ENCODE measurements at places on chromosomes 1 and 21.

DNA sequence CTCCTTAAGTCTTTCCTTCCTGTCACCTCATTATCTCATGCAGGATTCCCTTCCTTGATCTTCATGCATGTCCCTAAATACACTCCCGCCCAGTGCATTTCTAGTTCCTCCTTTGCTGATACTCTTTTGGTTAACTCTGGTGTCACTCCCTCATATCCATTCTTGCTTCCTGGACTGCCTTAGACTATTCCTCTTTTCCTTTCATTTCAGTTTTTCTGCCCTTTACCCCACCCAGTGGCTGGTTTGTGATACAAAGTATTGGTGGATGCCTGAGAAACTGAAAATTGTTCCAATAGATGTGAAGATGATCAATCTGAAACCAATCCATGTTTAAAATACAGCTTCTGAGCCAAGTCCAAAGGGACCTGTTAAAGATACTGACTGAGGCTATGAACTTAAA is 553.8 kb upstream of the CAMK1G start:
- DNase-seq, result peak; percentile 17

DNA sequence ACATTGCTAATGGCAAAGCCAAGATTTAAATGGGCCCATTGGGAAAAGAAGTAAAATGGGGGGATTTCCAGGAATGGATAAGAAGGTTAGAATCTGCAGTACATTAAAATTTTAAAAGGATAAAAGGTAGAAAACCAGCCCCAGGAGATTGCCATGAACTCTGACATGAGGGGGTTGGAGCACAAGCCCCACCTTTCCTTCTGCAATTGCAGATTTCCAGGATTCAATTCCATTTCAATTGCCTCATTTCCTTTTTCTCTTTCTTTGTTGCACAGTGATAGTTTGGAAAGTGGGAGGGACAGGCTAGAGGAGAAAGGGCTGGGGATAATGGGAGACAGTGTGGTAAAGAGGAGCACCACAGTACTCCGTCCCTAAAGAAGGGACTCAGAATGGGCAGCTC is 238.5 kb upstream of the RAB4A start:
- no peak for DNase-seq

- peak; percentile 2 for DNase-seq
Measured at GRCh38 chr21:10425856-10426255, 95.5 kb upstream of the TPTE start.

DNA sequence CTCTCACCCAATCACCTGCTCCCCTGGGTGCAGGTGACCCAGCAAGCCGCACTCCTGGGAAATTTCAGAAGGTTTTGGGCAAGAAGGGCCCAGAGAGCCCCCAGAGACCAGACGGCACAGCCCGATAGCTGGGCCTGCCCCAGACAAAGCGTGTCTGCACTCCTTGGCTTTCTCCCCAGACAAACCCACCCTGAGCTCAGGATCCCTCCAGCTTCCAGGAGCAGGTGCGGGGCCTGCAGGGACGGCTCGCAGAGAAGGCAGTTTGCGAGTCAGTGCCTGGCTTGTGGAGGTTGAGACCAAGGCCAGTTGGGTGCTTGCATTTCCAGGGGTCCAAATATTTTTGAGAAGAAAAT is 6.7 kb downstream of the PDE9A start:
- DNase-seq, result no peak

GRCh38 chr1:229859026-229859425 is 208.0 kb upstream of the GALNT2 start:
- DNase-seq, result no peak

GRCh38 chr1:155051777-155052398 is 772 bp downstream of the ADAM15 start:
- peak; percentile 54 for DNase-seq

DNA sequence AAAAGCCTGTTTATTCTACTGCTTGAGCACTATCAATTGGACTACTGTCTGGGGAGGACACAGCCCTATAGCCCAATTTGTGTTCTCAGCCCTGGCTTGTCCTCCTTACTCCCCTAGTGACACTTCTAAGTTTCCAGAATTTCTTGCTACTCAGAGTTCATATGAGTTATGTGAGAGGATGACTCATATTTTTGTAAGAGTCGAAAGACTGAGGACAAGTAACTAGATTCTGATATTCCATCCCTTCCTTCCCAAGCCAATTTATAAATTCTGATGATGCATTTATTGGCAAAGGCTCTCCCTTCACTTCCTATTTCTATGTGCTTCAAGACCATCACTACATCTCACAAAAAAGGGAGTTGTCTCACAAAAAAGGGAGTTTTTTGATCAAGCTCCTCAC is 422.2 kb upstream of the DEPDC1 start:
- no peak for DNase-seq

- DNase-seq, result no peak
Measured at GRCh38 chr21:44482581-44483287, 27.4 kb downstream of the LRRC3 start.

- peak; percentile 90 for DNase-seq
Measured at GRCh38 chr1:65395887-65396612, 24.4 kb upstream of the LEPR start.

GRCh38 chr1:216822480-216822879 is 99.3 kb upstream of the ESRRG start:
- no peak for DNase-seq

- DNase-seq, result no peak
Measured at GRCh38 chr1:38785285-38786039, 74.1 kb downstream of the RRAGC start.

DNA sequence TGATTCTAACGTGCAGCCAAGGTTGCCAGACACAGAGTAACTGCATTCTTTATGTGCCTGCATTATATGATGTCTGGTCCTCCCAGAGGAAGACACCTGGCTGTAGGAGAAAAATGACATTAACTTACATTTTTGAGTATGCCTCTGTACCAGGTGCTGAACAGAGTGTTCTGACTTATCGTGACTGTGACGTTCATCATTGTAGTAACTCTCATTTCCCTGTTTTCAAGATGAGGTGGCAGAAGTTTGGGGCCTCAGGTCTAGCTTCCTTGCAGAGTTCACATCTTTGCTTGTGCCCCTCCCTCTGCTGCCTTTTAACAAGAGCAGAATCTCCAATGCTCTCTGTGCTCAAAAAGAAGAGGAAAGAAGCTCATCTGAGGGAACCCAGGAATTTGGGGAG is 488.0 kb downstream of the AJAP1 start:
- no peak for DNase-seq

- no peak for DNase-seq
Measured at GRCh38 chr1:226329237-226329636, 20.3 kb upstream of the LIN9 start.

GRCh38 chr1:175499595-175500382 is 243.6 kb downstream of the TNR start:
- no peak for DNase-seq

- peak; percentile 94 for DNase-seq
Measured at GRCh38 chr1:26302733-26303405, 3.6 kb downstream of the UBXN11 start.

GRCh38 chr1:86356247-86356646 is 39.9 kb downstream of the ODF2L start:
- DNase-seq, result no peak

- no peak for DNase-seq
Measured at GRCh38 chr21:34609244-34609932, 5.5 kb downstream of the RCAN1 start.

DNA sequence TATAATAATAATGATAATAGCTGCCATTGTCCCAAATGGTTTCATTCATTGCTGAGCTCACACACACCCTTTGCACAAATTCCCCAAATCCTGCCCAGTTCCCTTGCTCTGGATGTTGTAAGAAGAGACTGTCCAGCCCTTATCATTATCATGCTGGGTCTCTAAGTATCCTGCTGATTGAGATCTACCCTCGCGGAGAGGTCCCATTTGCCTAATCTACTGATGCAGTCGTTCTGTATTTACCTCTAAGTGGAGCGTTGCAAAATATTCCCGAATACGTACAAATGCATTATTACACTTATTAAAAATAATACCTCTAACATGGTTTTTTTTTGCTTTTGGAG is 51.2 kb downstream of the TNFRSF8 start:
- no peak for DNase-seq

DNA sequence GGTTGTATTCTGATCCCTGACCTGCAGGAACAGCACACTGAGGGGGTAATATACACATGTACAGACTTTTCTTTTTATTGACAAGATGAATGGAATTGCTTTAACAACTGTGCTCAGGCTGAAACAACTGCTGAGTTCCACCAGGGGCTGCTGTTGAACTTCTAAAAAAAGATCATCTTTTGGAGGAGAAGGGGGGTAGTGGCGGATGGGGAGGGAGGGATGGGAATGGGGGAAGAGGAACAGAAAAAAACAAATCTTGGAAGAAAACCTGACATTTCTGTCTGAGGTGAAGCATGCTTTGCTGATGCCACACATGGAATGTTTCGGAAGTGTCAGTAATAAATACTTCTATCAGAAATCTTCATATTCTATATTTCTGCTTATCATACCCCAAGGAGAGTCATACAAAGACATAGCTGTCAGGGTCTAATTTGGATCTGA is 75.0 kb downstream of the RWDD3 start:
- DNase-seq, result peak; percentile 18

- DNase-seq, result no peak
Measured at GRCh38 chr1:197994907-197995407, 77.8 kb downstream of the LHX9 start.

DNA sequence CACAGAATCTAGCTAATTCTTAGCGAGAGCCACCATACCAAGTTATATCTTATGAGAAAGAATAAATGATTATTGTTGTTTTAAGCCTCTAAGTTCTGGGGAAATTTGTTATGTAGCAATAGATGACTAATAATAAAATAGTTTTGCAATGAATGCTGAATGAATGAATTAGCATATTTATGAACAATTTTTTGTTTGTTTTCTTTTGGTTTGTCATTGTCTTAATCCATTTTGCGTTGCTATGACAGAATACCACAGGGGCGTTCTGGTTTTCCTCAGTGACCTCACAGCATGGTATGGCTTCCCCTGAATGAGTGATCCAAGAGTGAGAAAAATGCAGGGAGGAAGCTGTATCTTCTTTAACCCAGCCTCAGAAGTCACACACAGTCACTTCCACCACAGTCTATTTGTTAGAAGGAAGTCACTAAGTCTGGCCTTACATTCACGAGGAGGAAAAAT is 53.8 kb upstream of the HPDL start:
- peak; percentile 91 for DNase-seq

DNA sequence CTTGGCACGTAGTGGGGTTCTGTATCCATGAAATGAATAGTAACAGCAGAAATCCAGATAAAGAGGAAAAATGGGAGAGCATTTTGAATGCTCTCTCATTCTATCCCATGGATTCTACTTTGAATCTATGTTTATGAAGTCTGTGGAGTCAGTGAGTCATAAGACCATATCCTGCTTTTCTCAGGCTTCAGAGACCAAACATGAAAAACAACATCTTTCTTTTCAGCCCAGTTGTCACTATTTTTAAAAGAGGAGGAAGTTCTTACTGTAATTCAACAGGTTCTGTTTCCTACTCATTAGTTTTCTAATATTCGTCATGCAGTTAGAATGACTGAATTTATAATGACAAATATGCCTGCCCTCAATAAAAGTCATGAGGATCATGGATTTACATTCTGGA is 39.4 kb upstream of the CD55 start:
- DNase-seq, result peak; percentile 18

Data from EL (cell line).